Urothelium cell line (cell line): ENCODE measurements at places on chromosomes 3 and 15.
A peak's percentile ranks its signal among the peaks of the same experiment; 100 is the strongest.

DNA sequence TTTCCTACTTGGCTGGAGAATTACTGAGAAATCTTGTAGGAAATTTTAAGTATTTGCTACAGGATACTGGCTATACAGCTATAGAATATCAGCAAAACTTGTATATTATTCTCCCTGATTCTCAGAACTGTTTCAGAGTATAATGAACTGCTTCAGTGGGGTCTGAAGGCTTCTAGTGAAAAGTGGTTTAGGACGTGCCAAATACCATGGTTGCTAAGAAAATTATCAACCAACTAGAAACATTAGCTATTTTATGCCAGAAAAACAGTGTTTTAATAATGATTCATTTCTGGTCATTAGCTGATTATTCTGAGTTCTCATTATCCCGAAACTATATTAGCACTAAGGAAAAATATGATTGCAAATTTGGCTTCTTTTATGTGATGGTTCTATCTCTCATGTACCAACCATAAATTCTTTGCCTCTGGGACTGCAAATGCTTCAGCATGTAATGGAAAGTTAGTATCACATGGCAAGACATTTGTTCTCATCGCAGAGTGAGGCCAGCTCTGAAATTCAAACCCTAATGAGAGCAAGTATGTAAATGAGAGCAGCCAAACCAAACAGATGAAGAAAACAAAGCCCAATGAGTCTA is 11.0 kb upstream of the TSC22D2 start:
- no peak for DNase-seq

DNA sequence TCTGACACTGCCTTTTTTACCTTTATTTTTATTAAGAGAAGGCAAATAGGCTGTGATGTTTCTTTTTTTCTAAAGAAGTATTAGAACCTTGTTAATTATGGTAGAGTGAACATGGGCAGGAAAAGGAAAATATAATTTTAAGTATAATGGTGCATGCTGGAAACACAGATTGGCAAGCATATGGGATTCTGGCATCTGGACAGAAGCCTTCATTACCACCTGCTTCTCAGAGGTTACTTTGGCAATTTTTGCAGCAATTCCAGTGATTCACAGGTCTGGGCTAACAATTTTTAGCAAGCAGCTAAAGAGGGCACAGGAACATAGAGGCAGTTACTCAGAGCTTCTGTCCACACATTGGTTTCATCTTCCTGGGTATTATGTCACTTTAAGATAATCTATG is 258.3 kb downstream of the DIPK2A start:
- DNase-seq, result no peak

DNA sequence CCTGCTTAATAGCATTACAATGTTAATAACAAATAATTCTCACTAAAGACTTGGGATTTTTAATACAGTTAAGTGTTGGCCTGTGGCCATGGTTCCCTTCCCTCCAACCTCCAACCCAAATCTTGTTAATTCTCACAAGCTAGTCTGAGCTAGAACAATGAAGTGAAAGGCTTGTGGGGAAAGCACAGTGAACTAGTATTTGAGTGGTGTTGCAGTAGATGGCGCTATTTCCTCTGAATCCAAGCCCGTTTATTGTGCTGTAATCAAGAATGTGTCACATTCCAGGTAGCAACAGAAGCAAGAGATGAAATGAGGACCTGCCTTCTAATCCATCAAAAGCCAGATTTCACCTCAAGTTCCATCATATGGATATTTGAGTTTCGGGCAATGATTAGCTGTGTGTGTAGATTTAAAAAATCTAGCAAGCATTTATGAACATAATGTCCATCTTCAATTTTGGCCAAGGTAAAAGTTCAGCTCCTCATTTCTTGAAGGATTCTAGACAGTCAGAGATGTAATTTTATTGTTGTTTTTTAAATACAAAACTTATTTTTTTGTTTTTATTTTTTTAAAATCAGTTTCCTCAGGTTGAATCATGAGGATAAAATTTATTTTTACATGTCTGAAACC is 160.7 kb downstream of the SQOR start:
- peak; percentile 40 for DNase-seq

GRCh38 chr3:149964291-149964690 is 6.4 kb downstream of the PFN2 start:
- no peak for DNase-seq

DNA sequence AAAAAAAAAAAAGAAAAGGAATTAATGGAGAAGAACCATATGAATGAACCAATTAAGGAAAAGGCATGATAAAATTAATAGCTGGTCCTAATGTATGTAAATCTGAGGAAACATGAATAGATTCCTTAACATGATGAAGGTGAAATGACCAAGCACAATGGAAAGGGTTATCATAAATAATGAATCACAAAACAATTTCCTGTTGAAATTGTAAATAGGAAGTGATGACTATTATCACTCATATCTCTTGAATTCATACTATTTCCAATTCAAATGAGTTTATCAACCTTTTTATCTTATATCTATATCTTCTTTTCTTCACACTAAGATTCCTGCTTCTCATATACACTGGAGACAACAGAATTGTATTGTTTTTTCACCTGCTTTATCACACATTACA is 32.0 kb downstream of the AADACL2 start:
- DNase-seq, result no peak

DNA sequence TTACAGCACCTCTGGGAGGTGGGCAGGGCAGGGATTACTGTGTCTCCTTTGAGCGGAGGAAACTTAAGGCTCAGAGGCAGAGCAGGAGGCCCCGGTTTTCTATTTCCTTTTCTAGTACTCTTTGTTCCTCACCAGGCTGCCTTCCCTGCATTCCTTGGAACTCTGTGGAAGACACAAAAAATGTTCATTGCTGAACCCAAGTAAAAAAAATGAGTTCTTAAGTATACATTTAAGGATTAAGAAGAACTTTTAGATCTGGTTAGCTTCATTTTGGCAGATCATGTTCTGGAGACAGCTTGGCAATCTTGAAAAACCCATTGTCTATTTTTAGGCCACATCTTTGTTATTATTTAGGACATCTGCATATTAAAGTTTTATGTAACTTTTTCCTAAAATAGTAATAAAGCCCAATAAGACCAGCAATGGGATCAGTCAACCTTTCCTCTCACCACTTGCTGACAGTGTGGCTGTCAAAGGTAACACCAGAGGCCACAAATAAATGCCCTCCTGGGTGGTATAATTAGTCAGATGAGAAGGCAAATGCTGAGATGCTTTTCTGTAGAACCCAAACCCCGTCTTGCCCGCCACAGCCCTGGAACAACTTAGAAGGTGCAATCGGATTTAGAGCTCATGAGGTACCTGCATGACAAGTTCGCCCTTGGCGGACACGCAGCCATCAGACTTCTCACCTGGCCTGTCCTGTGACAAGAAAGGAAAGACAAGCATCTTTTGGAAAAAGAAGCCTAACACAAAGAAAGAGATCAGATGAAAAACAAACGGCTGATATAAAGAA is 97.2 kb downstream of the DGKG start:
- DNase-seq, result no peak

DNA sequence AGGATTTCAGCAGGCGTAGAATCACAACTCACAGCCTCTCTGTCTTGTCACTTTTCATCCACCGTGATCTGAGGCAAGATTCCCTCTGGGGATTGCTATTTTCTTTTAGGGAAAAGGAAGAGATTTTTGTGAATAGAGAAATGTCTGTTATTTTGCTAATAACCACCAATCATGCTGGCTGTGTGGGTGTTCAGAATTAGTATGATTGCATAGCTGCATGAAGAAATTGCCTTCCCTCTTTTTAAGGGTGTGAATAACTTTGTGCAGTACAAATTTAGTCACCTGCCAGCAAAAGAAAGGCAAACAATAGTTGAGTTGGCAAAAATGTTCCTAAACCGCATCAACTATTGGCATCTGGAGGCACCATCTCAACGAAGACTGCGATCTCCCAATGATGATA is 60.8 kb downstream of the KAT2B start:
- DNase-seq, result no peak

DNA sequence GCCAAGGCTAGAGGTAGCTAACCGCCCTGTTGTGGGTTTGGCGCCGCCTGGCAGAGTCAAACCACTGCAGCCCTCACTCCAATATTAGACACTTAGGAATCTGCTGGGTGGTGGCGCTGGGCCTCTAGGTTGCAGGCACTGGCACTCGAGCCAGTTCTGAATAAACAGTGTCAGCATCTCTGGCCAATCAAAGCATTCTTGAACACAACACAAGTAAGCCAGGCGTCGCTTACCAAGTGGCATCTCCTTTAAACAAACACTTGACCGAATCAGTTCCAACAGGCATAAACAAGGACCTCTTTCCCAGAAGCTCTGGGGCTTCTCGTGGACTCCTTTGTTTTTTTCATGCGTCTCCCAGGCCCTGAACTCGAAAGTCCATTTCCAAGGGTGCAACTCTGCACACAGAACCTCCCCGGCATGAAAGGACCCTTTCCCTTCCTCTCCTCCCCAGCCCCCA is 82.3 kb downstream of the LRIG1 start:
- no peak for DNase-seq

DNA sequence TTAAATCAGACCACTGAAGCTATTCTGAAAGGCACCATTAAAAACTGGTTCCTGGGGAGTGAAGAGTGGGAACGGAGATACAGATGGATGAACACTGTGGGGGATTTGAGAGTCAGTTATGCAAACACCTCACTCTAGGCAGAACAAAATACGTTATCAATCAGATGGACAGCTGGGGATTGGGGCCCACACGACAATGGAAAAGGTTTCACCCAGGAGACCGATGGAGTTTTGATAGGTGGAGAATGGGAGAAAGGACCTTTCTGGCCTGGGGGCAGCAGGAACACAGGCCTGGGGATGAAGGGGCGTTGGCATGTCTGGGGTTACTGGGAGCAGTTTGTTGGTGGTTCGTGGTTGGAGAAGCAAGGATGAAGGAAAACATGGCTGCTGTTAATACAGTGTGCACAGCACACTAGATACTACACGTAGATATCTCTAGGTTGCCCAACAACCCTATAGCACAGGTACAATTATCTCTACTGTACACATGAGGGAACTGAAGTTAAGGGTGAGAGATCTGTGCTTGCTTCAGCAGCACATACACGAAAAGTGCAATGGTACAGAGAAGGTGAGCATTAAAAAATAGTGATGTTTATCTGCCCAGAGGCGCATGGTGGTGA is 16.5 kb downstream of the ST6GAL1 start:
- DNase-seq, result no peak

DNA sequence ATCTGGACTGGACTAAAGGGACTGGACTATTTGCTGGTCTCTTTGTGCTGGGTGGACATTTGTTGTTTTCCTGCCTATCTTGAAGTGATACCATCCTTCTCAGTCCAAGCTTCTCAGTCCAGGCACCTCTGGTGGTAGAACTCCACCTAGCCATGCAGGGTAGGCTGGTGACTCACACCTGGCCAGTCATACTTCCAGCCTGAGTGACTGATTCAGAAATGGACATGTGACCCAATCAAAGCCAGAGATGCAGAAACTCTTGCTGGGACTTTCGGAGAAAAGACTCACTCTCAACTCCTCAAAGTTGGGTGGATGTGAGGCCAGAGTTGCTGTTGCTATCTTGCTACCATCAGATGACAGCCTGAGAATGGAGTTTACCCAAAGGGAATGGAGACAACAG is 5.6 kb upstream of the ASB14 start:
- peak; percentile 68 for DNase-seq

GRCh38 chr15:94844538-94845389 is 613.4 kb downstream of the MCTP2 start:
- DNase-seq, result peak; percentile 69

GRCh38 chr3:176683382-176683781 is 513.9 kb downstream of the TBL1XR1 start:
- no peak for DNase-seq

- no peak for DNase-seq
These were observed 175.2 kb downstream of the TIGIT start for GRCh38 chr3:114469070-114469469.
